NB4 (cell line): ENCODE measurements at places on chromosomes 3 and 15.
A peak's percentile ranks its signal among the peaks of the same experiment; 100 is the strongest.

- no peak for DNase-seq
Observed at GRCh38 chr3:119145128-119145499, 851 bp upstream of the TEX55 start.

GRCh38 chr3:37053337-37053736, 60.0 kb downstream of the MLH1 start:
- no peak for DNase-seq

DNA sequence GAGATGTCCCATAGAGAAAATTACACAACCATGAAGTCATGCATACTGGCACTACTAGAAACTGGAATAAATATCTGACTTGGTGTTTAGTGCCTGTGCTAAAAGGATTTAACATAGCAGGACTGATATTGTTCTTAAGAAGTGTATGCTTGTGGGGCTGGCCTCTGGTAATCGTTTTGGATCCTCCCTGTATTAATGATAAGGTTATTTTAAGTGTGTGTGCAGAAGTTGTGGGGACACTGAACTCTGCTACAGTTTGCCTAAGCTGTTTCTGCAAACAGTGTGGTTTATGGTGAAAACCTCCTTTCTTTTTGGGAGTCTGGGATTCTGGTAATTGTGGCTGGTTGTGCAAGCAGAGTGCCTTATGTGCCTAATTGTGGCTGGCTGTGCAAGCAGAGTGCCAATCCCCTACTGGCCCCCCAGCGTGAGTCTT, 120.8 kb downstream of the CLASP2 start:
- peak; percentile 92 for DNase-seq

DNA sequence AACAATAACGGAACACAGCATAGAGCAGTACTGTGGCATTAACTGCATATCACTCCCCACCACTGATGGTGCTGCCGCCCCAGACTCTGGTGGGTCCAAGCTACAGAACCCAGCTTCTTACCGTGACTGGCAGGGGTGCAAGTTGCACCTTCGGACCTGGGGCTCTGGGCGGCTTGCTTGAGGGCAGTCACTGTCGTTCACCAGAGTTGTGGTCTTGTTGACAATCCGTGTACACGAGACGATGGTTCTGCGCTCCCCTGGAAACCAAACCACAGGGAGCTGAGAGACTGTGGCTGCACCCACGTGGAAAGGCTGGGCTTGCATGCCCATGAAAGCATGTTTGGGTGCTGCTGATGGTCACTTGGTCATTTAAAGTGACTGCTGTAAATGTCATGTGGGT, 293.0 kb downstream of the ADAMTS17 start:
- DNase-seq, result no peak
